ENCODE measurements at places on chromosomes 1 and 21.

- DNase-seq: no peak
These were observed 97.5 kb downstream of the SPATA46 start for GRCh38 chr1:162279136-162279498.

GRCh38 chr1:16241221-16241708, 4.3 kb upstream of the CPLANE2 start:
- DNase-seq: no peak

DNA sequence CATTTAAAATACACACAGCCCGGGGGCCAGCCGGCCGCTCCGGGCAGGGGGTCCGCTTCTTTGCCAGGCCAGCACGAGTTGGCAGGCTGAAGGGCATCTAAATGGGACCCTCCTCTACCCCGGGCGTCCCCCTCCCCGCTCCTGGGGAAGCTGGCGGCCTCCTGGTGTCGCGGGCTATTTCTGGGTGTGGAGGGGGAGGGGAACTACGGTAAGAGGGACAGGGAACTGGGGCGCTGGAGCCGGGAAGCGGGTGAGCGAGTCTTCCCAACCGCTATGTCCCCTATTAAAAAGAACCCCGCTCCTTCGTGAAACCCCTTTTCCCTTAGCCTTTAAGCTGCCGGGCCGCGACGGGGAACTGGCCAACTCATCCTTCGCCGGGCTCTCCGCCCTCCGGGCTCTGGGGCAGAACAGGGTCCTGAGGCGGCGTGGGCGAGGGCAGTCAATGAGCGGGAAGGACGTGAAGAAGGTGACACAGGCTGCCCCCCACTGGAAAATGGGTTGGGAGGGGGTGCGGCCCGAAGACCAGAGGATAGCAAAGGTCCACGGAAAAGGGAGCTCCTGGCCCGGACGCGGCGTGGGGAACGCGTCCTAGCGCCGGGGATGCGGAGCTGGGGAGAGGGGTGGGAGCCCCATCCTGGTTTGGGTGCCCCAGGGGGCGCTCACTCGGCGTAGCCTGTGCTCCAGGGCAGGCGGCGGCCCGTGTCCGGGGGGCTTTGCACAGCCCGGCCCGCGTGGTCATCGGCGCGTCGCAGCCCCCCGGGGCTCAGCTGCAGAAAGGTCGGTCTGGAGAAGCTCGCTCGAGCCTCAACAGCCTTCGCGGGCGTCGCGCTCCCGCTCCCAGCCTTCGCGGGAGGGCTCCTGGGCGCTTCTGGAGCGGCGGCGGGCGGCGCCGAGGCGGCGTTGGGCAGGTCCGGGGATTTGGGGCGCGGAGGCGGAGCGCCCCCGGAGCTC, 544 bp downstream of the PPM1J start:
- DNase-seq: no peak

DNA sequence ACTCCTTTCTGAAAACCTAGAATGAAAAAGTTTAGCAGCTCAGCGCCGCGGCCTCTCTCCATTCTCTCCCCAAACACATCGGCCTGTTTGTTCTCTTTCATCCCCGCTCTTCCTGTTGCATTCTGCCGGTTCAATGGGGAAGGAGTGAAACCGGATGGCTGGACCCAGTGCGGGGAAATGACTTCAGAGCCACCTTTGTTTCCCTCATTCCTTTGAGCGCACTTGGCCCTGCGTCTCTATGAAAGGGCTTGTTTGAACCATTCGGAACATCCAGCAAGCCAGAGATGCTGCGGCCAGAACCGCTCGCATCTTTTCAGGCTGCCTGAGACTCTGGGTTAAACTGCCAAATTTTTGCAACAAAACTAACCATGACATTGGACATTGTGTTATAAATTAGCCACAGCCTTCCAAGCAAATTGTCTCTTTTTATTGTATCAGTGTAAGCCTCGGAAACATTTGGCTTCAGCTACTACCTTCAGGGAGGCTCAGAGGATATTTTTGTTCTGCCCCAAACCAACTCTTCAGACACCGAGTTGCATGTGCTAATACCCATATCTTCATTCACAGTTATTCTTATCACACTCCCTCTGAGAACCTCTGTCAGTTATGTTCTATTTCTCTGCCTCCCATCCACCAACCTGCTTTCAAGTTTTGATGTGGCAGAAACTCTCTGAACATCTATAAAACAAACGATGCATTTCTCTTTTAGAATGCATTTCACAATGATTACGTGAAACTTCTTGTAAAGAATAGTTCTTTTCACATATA, 5.1 kb upstream of the OLIG1 start:
- DNase-seq: no peak

- DNase-seq: peak; percentile 27
These were observed 1.7 kb downstream of the DYNLT4 start for GRCh38 chr1:44805311-44806024.

DNA sequence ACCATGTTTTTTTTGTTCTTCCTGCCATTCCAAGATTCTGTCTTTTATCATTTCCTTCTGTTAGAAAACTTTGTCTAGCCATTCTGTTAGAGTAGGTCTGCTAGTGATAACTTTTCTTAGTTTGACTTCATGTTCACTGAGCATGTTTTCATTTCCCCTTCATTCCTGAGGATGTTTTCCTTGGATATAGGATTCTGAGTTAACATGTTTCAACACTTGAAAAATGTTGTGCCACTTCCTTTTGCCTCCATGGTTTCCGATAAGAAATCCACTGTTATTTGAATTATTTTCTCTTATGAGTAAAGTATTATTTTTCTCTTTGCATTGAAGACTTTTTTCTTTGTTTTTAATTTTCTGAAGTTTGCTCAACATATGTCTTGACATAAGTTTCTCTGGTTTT, 66.7 kb downstream of the ATP1A1 start:
- no peak for DNase-seq

DNA sequence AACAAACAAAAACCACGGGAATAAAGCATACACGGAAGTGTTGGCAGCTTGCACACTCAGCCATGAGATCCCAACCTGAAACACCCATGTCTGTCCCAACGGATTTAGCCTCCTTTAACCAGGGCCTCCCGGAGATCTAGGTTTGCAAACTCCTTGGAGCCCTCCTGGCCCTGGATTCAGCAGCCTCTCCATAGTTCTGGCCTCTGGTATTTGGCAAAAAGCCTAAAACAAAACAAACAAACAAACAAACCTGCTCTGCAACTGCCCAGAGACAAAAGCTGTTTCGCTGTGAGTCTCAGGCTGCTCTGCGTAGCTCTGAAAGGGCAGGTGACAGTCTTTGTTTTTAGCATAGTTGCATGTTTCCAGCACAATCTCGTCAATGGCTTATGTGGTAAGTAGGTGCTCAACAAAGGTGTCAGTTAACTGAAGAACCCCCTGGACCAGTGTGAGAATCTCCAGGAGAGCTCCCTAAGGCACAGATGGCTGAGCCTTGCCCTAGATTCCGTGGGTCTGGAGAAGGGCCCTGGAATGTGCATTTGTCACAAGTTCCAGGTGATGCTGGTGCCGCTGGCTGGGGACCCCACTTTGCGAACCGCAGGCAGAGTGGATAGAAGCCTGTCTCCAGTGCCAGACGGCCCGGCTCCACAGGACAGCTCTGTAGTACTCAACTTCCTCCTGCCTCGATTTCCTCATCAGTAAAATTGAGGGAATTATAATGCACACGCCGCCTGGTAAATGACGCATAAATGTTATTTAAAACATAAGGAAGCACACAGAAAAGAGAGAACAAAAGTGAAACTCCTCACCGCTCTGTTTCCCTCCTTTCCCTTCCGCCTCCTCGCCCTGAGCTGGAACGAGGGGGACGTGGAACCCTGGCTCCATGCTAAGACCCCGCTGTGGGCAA, 86.2 kb downstream of the RIPK4 start:
- DNase-seq: no peak

DNA sequence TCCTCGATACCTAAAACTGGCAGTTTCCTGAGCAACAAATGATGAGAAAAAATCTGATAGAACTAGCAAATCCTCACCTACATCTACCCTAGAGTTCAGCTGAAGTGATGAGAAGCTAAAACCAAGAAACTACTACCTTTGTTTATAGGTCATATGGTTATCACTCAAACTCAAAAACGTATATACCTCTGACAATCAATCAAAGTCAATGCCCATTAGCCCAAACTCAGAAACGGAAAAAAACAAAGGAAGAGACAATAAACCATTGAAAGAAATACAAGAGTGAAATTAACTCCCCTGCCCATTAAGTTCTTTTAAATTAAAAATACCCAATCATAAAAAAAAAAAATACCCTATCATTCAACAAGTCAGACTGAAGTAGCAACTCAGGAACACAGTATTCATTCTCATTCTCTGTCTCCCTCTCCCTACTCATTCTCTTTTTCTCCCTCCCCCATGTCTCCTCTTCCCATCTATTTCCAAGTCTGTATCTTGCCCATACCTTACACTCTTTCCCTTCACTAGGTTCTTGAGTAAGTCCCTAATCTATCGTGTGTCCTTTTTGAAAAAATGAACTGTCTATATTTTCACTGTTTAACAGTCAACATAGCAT, 6.8 kb downstream of the CDC42BPA start:
- DNase-seq: no peak

- no peak for DNase-seq
These were observed 28.1 kb downstream of the QSOX1 start for GRCh38 chr1:180182643-180183311.

DNA sequence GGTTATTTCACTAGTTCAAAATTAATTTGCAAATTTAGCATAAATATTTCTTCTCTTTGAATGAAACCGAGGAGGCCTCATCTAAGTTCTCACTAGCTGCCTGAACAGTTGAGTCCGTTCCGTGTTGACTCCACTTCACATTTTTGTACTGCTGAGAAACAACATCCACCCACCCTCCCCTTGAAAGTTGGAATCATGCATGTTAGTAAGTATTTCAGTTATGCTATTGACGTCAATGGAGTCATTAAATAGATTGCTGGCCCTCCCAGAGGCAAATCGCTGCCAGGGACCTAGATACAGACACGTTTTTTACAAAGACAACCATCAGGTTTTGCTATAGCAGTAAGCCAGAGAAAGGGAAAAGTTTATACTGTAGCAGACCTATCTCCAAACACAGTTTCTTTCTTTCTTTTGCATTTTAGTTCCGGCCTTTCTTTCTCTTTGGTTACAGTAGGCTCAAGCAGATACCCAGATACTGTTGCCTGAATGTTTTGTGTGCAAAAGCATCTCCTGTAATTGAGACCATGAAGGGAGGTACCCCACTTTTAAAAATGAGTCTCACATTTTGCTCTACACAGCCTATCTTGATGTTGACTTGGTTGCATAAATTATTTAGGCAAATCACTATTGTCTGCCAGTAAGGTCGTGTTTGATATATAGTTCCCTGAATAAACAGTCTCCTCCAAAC, 262.6 kb upstream of the SGIP1 start:
- DNase-seq: no peak

- no peak for DNase-seq
These were observed at the start of gene MRAP for GRCh38 chr21:32298658-32299081. MRAP (plus strand) TSS chr21:32298855; CDS start chr21:32298972, 117 bp downstream.

- DNase-seq: no peak
These were observed 13.6 kb downstream of the GJA4 start for GRCh38 chr1:34806396-34806795.

GRCh38 chr1:232596666-232597303, 33.1 kb downstream of the SIPA1L2 start:
- DNase-seq: peak; percentile 16

DNA sequence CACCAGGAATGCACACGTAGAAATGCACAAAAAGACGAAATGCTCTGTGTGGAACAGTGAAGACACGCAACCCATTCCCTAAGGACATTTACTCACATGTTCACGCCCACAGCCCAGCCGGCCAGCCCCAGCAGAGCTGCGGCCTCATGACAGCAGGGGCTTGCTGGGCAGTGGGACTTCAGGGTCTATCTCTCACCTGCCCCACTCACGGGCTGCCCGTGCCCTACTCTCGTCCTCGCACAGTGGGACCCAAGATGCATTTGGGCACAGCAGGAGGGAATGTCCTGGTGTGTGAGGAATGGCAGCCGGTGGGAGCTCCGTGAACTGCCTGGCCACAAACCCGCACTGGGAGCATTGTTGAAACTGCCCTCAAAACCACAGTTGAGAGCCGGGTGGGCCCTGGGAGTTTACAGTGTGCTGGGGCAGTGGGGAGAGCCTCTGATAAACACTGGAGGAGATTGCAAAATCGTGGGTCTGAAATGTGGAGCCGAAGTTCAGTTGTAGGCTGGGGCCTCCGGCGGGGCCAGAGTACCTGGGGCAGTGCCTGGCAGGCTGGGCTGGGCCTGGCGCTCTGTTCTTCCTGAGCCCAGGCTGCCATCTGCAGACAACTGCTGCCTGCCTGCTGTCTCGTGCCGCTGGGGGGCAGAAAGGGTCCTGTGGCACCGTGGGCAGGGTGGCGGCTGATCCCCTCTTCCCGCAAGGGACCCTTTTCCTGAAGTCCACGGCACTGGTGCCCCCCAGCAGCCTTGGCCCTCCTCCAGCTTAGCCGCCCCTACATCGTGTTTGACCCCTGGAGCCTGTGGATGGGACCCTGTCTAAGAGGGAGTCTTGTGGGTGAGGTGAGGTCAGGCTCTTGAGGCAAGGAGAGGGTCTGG, 20.7 kb upstream of the POFUT2 start:
- DNase-seq: no peak

DNA sequence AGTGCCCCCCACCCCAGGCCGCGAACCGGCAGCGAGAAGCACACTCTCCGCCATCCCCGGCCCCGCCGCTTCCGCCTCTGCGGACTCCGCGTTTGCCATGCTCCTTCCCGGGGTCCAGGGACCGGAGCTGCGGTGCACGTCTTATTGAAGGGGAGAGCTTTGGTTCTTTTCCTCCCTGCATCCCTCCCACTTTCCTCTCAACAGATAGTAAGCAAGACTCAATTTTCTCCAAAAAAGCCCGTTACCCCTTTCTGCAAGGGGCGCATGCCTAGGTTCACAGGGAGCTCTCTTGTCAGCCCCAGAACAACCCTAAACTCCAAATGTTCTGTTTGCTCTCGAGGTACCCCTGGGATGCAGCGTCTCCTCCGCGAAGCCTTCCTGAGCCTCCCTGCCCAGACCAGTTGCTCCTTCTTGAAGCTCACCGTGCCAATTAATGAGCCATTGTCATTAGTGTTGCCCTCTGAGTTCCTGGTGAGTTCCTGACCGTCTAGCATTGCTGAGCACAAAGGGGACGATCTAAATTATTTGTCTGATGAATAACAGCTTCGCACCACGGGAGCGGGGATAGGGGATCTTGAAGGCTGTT, 8.1 kb downstream of the FOXD3 start:
- no peak for DNase-seq
